ENCODE measurements at places on chromosomes 3 and 15.
A peak's percentile ranks its signal among the peaks of the same experiment; 100 is the strongest.

DNA sequence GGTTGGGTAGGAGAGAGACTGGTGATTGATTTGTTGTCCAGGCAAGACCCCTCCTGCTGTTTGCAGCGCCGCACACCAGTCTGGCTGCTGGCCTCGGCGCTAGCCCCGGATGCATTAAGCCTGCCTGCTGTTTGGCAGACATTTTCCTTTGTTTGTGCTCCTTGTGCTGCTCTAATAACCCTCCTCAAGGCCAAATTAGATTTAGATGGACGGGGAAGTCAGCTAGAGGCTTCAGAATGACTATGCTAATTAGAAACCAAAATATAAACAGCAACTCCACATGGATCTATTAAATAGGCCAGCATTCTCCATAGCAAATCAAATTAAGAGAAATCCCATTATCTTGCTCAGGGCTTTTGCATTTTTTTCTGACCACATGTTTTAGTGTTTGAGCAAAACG, 445.2 kb downstream of the SQOR start:
- DNase-seq: no peak

GRCh38 chr3:186772701-186773417, 10.5 kb upstream of the EIF4A2 start:
- no peak for DNase-seq

- DNase-seq: no peak
Measured at GRCh38 chr3:31184261-31185061, 290.0 kb upstream of the GADL1 start.

DNA sequence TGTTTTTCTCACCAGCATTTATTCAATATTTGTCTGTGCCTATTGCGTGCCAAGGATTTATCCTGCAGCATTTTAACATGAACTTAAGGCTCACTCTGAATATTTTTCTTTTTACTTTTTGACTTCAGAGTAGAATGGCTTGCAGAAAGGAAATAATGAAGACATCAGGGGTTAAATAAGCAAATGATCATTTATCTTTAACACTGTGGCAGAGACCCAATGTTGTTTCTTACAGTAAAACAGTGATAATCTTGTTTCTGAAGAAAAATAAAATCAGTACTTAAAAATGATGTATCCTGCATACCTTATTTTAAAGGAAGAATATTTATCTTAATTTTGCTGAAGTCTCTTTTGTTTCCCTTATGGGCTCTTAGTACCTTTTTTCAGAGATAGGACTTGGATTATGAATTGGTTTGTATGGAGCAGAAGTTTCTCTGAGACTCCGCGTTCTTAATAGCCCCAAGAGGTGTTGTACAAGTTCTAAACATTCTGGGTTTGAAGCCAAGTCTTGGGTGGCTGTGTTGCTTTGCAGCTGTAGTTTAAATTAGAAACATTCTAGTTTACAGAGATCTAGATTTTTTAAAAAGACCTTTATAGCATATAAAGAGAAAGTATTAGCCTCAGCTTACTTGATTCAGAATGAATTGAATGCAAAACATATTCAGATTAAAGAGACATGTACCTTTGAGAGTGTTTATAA, 40.5 kb downstream of the COL6A6 start:
- no peak for DNase-seq

DNA sequence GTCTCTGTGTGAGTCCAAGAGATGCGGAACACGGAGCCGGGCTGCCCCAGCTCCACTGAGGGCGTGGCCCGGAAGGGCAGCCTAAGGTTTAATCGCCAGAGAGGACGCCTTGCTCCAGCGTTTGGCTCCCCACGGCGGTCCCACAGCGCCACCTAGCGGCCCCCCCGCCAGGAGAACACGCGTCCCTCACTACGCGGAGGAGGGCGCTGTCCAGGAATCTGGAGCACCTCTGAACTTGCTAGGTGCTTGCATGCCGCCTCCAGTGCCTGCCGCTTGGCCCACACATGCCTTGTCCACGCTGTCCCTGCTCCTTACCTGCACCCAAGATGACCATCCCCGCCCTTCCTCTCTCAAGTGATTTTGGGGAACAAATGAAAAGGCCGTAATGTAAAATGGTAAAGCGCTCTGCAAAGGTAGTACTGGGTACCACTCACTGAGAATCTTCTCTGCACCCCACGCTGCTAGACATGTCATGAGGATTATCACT, 14.4 kb upstream of the MRPS22 start:
- DNase-seq: peak; percentile 82

GRCh38 chr15:68385240-68385561, 46.8 kb downstream of the ITGA11 start:
- DNase-seq: no peak

GRCh38 chr15:40104296-40104864, 4.3 kb downstream of the BMF start:
- DNase-seq: no peak

DNA sequence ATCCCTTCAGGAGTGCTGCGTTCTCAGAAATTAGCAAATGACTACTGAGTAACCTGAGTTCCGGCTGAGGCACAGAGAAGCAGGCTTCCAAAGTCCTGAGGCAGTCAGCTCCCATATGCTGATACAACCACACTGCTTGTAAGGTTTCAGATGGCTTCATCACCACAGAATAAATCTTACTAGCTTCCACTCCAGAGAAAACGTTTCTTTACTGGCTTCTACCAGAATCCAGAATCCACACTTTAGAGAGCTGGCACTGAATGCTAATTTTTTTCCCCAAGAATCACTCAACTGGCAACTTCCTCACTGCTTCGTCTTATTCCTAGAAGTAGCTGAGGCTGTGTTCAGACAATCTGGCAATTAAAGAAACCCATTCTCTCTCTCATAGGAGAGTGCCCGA, 21.4 kb downstream of the TAMM41 start:
- DNase-seq: no peak

GRCh38 chr3:64408770-64409169, 183.5 kb upstream of the PRICKLE2 start:
- DNase-seq: no peak

DNA sequence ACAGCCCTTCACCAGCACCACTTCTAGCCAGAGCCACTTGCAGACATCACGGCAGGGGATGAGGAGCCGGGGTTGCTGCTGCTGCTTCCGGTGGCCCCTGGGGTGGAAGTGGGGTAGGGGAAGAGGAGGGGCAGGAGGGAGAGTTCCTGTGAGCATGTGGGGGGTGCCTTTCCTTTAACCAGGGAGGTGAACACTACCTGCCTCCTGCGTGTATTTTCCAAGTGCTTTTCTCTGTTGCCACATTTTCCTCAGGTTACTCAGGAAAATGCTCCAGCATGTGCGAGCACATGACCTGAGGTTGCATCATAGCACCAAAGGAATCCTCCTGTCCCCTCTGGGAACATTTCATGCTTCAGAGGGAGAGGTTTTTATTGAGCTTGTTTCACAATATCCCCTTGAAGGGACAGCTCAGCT, 12.2 kb upstream of the SACM1L start:
- no peak for DNase-seq

DNA sequence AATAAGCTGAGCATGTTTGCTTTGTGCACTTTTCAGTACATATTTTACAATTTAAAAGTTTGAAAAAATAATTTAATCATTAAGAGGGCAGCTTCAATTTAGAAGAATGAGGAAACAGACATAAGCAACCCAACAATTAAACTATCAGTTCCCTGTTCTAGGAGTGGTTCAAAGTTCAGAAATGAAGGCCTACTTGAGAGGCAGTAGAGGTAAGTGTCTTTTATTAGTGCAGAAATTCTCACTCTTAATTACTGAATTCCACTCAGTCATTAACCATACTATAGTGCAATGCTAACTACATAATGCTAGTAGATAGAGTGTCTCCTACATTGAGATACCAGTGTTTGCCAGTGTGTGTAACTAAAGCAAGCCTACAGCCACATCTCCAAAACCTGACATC, 73.1 kb downstream of the TNIK start:
- DNase-seq: no peak

DNA sequence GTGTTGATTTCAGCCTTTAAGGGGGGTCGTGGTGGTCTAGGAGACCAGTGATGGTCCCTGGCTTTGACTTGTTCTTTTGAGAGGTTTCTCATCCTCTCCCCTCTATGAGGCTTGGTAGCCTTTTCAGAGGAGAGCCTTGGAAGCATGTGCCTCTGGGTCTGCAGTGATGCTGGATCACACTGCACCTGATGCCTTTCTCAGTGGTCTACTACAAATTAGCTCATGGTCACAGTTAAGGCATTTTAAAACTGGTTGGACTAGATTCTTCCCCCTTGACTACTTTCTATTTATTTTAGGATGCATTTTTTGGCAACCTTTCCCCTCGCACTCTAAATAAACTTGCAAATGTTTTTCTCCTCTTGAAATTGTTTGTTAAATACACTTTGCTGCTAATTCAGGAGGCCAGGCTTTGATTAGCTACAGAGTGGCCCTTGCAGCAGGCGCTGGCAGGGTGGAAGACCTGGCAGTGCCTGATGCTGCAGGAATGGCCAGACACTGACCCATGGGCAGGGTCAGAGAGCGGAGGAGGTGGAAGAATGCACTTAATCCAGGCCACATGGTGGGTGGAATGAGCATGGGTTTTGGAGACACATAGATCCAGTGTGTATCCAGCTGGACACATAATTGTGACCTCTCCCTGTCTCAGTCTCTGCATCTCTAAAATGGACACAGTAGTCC, 318.8 kb upstream of the CTDSPL start:
- DNase-seq: no peak

DNA sequence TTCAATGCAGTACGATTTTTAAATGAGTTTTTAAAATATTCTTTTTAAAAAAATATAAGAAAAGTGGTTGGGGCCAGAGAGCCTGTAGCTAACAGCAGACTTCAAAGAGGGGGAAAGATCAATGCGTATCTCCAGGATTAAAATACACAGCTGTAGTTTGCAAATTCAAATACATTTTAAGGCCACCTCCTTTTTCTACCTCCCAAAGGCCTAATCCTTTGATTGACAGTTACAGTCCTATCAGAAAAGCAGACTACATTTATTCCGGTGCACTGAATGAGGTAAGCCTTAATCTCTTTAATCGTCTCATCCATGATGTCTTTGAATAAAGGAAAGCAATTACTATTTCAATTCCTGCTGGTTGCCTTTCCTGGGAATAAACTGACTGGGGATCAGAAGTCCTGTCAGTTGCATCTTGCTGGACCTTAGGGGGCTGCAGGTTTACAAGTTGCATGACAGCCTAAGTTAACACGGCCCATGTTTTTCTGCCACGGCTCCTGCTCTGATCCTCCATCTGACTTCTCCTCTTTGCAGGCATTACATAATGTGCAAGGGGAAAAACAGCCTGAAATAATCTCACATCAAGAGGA, 51.7 kb downstream of the CADPS start:
- DNase-seq: no peak

DNA sequence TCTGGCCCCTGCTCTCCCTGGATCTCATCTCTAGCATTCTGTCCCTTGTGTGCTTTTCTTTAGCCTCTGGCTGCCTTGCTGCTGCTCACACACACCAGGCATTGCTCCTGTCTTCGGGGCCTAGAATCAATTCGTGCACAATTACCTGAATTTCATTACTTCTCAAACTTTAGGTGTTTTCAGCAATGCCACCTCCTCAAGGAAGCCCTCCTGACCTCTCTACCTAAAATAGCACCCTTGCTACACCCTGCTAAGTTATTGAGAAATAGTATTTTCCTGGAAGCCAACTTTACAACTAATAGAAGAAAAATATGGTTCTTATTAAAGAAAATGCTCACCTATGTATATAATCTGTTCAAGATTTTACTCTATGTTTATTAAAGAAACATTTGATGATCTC, 40.4 kb downstream of the CP start:
- no peak for DNase-seq

DNA sequence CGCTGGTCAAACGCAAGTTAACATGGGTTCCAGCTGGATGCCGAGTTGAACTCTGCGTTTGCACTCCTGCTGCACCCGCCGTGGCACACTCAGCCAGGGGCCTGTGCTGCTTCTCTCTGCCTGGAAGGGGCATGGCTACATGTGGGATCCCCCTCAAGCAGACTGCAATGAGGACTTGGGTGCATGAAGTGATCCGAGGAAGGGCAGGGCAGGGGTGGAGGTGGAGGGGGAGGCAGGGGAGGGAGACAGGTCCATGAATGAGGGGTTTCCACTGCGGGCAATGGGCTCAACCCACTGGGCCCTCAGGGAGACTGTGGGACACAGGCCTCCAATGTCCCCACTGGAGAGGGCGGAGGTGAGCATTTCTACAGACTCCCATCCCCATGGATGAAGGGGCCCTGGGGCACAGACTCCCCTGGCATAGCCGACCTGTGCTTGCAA, 141.6 kb upstream of the MEF2A start:
- DNase-seq: no peak
